ENCODE measurements at places on chromosomes 7 and 10.

- DNase-seq: no peak
- H3K36me3 ChIP-seq: peaks cover 4% of the 10 kb centered on the region
Observed at GRCh38 chr7:151825721-151826120, 51.2 kb downstream of the PRKAG2 start.

DNA sequence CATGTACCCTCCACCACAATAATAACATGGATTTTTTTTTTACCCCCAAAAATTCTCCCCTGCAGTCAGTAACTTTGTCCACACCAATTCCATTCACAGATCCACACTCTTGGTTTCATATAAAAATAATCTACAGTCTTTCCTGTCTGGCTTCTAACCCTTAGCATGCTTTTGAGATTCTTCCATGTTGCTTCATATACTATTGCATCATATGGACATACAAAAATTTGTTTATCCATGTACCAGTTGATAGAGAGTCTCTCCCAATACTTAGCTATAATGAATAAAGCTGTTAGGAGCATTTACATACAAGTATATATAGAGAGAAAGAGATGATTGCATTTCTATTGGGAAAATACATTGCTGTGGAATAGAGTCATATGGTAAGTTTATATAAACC lies 575.0 kb downstream of the XPNPEP1 start:
- H3K27me3 ChIP-seq: no peaks in the 10 kb centered on the region
- H3K4me3 ChIP-seq: no peak overlapping the region
- H3K36me3 ChIP-seq: peaks cover 2% of the 10 kb centered on the region
- DNase-seq: no peak
- H3K4me1 ChIP-seq: no peaks in the 10 kb centered on the region

- no peak overlapping the region for H3K27ac ChIP-seq
- peaks cover 6% of the 10 kb centered on the region for H3K4me1 ChIP-seq
- H3K36me3 ChIP-seq: no peaks in the 10 kb centered on the region
- H3K27me3 ChIP-seq: no peaks in the 10 kb centered on the region
- DNase-seq: no peak
Observed at GRCh38 chr10:3907514-3907913, 122.5 kb upstream of the KLF6 start.

DNA sequence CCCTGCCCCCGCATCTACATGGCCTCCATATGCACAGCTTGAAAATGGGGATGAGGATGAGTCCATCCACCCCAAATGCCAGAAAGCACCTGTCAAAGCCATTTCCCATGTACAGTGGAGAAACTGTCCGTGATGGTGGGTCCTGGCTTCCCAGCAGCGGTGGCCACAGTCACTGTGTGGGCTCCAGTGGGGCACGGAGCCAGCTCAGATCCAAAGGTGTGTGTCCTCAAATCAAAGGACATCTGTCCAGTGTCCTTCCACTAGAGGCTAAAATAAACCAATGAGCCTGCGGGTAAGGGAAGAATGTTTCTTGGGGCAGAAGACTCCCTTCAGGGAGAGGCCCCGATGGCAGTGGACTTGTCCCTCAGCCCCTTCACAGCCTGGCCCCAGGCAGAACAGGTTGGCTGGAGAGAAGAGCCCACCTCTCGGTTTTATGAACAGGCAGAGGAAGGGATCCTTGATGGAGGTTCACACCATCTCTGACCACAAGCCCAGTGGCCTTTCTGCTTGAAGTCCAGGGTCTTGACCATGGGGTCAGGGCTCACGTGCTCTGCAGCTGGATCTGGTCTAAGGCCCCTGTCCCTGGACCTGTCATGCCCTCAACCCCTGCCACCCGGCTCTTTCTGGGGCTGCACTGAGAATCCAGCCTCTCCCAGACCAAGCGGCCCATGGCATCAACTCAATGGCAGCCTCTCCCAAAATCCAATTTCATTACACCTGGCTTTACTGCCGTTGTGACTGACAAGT lies 106.9 kb downstream of the TCERG1L start:
- H3K4me1 ChIP-seq: no peaks in the 10 kb centered on the region
- DNase-seq: no peak

DNA sequence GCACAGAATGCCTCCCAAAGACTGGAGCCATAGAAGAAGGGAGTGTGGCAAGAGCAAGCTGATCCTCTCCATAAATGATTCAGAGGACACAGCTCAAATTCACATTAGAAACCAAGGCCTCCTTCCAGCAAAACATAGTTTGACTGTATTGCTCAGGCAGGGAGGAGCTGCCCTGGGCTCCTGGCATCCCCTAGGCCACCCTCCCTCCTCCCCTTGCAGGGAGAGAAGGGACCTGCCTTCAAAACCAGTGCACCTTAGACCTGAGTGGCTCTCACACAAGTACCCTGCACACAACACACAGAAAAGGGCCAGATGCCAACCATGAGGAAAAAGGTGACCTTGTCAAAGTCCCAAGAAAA lies 64.7 kb downstream of the CREB3L2 start:
- H3K36me3 ChIP-seq: no peaks in the 10 kb centered on the region
- no peak overlapping the region for H3K27ac ChIP-seq
- no peak overlapping the region for H3K4me3 ChIP-seq
- H3K4me1 ChIP-seq: peaks cover 32% of the 10 kb centered on the region
- no peaks in the 10 kb centered on the region for H3K27me3 ChIP-seq

GRCh38 chr7:41918597-41918996 lies 215.7 kb upstream of the INHBA start:
- DNase-seq: no peak
- peaks cover 31% of the 10 kb centered on the region for H3K27me3 ChIP-seq
- no peaks in the 10 kb centered on the region for H3K36me3 ChIP-seq
- no peak overlapping the region for H3K4me3 ChIP-seq

DNA sequence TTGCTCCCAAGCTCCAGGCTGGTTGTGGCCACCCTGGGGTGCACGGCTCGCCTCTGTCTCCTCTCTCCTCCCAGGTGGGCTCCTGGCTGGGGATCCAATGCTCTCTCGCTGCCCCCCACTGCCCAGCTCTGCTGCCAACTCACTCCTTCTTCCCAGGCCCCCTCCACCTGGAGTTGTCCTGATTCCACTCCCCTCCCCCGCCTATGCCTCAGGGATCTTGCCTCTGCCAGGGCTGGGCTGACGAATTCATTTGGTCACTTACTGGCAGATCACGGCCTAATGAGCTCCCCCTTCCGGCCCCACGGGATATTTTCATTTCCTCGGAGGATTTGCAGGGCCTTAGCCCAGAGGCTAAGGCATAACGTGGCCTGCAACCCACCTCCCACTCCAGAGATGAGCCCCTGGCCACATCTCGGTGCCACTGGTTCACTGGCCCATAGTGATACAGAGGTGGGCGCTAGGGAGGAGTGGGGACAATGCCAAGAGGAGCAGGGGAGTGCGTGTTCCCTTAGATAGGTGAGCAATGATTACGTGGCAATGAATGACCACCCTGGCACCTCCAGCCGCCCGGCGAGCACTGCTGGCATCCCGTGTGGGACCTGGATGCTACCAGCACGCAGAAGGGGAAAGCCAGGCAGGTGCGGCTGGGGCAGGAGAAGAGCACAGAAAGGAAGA lies 344.6 kb upstream of the SHH start:
- no peak overlapping the region for H3K27ac ChIP-seq
- no peaks in the 10 kb centered on the region for H3K4me1 ChIP-seq
- no peaks in the 10 kb centered on the region for H3K27me3 ChIP-seq
- H3K4me3 ChIP-seq: no peak overlapping the region
- H3K36me3 ChIP-seq: peaks cover 2% of the 10 kb centered on the region
- no peak for DNase-seq

GRCh38 chr7:39696631-39697030 lies 73.3 kb downstream of the RALA start:
- no peak for DNase-seq
- no peak overlapping the region for H3K27ac ChIP-seq
- no peaks in the 10 kb centered on the region for H3K4me1 ChIP-seq
- peaks cover 25% of the 10 kb centered on the region for H3K36me3 ChIP-seq

GRCh38 chr10:1169981-1170866 lies 114.0 kb downstream of the WDR37 start:
- DNase-seq: no peak
- H3K4me3 ChIP-seq: no peak overlapping the region

DNA sequence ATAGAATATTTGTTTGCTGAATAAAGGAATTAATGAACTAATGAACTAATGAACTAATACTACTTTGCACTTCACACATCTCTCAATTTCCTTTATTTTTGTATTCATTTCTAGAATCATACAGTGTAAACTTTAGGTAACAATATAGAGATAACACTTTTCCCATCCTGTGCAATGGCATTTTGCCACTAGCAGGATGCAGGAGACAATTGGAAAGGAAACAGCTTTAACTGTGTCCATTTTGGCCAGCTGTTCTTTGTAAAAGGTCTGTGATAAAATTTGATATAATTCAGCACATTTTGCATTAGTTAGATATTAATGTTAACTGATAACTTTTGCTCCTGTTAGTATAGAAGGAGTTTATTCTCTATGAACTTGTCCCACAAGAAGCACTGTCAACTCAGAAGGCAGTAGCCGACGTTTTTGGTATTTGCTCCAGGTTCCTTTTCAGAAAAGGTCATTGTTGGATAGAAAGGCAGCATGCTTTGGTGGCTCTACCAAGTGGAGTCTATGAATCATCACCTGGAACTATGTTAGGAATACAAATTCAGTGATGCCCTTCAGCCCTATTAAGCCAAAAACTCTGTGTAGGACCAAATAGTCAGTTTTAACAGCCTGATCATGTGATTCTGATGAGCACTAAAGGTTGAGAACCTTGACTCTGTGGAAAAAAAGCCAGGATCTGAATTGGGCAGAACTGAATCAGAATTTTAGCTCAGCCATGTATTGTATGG lies 86.6 kb downstream of the NRG3 start:
- DNase-seq: no peak
- H3K4me3 ChIP-seq: no peak overlapping the region
- H3K27ac ChIP-seq: no peak overlapping the region
- no peaks in the 10 kb centered on the region for H3K36me3 ChIP-seq

DNA sequence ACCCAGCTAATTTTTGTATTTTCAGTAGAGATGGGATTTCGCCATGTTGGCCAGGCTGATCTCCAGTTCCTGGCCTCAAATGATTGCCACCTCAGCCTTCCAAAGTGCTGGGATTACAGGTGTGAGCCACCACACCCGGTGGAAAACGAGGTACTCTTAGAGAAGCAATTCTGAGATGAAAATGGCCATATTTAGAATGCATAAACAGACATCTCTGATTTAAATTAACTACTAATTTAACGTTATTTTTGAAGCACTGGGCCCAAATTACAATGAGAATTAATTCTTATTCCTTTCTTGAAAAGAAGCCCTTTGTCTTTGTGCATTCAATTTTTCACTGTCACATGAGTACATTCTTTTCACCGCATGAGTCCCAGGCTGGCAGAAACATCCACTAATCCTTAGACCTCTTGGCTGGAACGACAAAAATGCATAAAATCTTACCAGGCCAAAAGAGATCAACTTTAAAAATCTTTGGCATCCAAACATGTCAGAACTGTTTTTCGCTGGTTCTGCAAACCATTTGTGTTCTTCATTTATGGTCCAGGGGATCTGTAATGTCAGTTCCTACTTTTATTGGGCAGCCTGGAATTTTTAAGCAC lies 60.1 kb upstream of the CAPZA2 start:
- no peak overlapping the region for H3K4me3 ChIP-seq
- H3K27ac ChIP-seq: no peak overlapping the region
- no peaks in the 10 kb centered on the region for H3K36me3 ChIP-seq
- no peak for DNase-seq
- peaks cover 5% of the 10 kb centered on the region for H3K4me1 ChIP-seq

GRCh38 chr7:123966936-123967335 lies 41.9 kb downstream of the SPAM1 start:
- H3K4me3 ChIP-seq: no peak overlapping the region
- no peaks in the 10 kb centered on the region for H3K27me3 ChIP-seq

DNA sequence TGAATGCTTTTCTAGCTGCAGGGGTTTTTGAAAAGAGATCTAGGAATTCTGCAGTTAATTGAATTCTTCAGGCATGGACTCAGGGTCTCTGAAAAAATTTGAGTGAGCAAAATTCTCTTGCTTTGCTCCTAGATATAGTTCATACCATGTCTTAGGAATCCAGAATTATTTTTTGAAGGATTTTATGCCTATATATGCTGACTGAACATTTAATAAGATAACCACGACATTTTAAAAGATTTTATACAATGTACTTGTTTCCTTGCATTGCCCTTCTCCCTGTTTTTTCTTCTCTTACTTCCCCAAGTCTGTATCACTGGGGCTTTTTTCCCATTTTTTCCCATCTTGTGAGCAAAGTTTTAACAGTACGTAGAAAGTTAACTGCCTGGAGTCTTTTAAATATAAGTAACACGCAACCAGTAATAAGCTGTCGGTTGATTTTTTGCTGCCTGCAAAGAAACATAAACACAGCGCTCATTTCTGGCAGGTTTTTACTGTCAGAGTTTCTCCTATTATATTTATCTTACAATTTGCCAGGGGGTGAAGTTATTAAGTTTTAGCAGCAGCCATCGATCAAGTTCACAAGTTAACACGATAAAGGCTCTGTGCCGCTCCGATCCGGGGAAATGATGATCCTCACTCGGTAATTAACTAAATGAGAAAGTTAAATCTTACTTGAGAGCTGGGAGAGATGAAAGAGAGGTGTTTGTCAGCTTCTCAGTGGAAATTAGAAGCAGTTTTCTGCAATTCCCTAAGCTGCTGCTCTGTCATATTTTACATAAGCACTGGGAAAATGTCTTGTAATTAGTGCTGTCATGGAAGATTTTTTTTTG lies 81.0 kb downstream of the POLL start:
- H3K27ac ChIP-seq: no peak overlapping the region
- no peak for DNase-seq
- H3K4me1 ChIP-seq: no peaks in the 10 kb centered on the region
- no peaks in the 10 kb centered on the region for H3K27me3 ChIP-seq

- H3K27me3 ChIP-seq: no peaks in the 10 kb centered on the region
- H3K4me1 ChIP-seq: no peaks in the 10 kb centered on the region
- H3K4me3 ChIP-seq: no peak overlapping the region
- DNase-seq: no peak
Observed at GRCh38 chr10:81828251-81828650, 46.7 kb upstream of the NRG3 start.

DNA sequence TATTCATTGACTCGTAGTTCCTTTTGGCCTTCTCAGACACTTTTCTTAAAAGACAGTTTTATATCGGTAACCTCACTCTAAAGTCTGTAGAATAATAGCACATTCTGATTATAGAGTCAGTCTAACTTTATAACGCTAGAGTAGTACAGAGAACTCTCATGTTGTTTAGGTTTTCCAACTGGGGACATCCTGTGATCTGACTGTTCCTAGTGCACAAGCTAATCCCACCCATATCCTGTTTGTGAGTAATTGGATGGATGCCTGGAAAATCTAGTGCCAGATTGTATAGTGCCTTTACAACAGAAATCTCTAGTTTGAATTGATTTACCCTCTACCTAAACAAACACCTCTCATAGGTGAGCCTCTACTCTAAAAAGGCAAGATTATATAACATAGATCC lies 107.4 kb downstream of the ZEB1 start:
- H3K4me3 ChIP-seq: no peak overlapping the region
- H3K27me3 ChIP-seq: no peaks in the 10 kb centered on the region
- no peak for DNase-seq
- H3K36me3 ChIP-seq: no peaks in the 10 kb centered on the region
- peaks cover 24% of the 10 kb centered on the region for H3K4me1 ChIP-seq

Data from central memory CD8-positive, alpha-beta T cell (primary cell).